Lower leg skin (tissue), 4 donors: ENCODE measurements at places on chromosomes 4 and X. TPM values are rescaled to one million over a fixed set of nuclear protein-coding genes. Genes with fewer than 3 reads are reported as not detected.

The DSPP gene
- not detected for total RNA-seq

The CXXC4 gene
- total RNA-seq, result 0.74 TPM

The RAP2C gene
- total RNA-seq, result 13.1 TPM

The MAGED4B gene
- total RNA-seq, result 1.6 TPM

- DNase-seq, result no peak
Measured at GRCh38 chrX:13180807-13181206, 136.4 kb upstream of the FAM9C start.

DNA sequence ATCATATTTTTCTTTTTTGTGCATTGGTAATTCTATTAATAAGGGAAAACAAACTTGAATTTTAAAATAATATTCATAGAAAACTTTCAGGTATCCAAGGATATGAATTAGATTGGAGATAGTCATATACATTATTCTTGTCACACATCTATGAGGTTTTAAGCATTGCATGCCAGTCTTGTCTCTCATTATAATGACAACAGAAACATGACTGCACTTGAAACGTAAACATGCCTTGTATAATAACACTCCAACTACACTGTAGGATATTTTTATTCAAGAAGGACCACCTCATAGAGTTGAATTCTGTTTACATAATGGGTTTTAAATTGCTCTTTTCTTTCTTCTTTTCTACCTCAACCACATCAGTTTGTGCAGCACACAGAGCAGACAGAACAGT, 104.5 kb downstream of the DCAF8L2 start:
- no peak for DNase-seq

DNA sequence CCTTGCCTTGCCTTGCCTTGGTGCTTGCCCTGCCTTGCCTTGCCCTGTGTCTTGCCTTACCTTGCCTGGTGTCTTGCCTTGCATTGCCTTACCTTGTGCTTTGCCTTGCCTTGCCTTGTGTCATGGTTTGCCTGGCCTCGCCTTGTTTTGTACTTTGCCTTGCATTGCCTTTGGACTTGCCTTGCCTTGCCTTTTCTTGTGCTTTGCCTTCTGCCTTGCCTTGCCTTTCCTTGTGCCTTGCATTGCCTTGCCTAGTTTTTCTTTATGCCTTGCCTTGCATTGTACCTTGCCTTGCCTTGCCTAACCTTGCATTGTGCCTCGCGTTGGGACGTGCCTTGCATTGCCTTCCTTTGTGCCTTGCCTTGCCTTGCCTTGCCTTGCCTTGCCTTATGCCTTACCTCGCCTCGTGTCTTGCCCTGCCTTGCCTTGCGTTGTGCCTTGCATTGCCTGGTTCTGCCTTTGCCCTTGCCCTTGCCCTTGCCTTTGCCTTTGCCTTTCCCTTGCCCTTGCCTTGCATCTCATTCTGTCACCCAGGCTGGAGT, 82.8 kb downstream of the TAB3 start:
- DNase-seq, result peak; percentile 39

DNA sequence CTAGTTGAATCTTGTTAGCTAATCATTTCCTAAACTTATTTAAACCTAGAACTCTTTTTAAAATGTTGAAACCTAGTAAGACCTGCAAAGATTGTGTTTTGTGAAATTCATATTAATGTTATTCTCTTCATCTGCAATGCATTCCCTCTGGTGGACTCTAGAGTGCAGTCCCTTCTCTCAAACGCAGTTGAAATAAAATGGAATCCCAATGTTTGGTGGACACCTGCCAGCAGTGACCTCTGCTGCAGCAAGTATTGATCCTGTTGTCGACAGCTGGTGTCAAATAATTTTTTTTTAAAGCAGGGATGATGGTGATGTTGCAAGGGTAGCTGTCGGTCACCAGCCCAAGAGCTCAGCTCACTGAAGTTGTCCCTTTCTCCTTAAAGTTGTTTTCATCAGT, 492.0 kb downstream of the ZIC3 start:
- DNase-seq, result no peak

- no peak for DNase-seq
Measured at GRCh38 chr4:44186850-44187246, 261.8 kb downstream of the KCTD8 start.

DNA sequence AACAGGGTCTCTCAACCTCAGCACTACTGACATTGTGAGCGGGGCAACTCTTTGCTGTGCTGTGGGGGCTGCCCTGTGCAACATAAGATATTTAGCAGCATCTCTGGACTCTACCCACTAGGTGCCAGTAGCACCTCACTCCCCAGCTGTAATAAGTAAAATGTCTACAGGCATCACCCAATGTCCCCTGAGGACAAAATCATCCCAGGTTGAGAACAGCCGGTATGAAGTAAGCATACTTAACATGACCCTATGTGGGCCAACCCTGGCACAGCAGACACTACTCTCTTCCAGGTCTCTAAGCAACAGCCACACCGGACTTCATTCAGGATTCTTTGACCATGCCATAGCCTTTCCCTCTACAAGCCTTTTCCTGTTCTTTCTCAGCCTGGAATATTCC, 10.5 kb upstream of the MGST2 start:
- no peak for DNase-seq

DNA sequence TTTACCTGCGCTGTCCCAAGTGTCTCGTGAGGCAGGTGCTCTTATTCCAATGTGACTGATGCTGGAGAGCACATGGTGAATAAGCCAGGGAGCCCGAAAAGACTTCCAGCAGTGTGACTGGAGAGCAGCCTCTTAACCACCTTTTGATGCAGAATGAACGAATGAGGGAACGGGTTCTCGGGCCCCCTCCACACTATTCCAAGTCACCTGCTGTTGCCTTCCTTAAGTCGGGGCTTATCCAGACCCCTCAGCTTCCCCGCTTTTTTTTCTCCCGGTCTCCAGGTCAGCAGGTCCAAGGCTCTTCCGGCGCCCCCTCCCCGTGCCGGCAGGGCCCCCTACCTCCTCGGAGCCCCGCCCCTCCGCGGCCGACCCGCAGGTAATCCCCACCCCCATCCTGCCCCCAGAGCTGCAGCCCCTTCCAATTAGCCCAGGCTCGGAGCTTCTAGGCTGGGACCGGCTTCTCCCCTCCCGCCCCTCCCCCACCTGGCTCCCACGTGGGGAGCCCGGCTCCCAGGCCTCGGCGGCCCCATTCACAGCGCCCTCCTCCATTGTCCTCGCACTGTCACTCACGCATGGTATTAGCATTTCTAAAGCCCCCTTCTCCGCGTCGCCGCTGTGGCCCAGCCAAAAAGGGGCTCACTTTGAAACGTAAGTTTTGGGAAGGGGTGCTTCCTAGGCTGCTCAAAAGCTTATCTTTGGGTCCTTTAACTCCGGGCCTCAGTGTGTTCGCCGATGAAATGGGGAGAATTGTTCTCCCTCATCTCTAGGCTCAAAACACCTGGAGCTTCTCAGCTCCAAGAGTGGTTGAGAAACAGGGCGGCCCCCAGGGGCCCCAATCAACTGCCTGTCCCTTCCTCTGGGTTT, 56.2 kb upstream of the PJA1 start:
- no peak for DNase-seq

GRCh38 chrX:644304-645281, 14.0 kb downstream of the SHOX start:
- no peak for DNase-seq

DNA sequence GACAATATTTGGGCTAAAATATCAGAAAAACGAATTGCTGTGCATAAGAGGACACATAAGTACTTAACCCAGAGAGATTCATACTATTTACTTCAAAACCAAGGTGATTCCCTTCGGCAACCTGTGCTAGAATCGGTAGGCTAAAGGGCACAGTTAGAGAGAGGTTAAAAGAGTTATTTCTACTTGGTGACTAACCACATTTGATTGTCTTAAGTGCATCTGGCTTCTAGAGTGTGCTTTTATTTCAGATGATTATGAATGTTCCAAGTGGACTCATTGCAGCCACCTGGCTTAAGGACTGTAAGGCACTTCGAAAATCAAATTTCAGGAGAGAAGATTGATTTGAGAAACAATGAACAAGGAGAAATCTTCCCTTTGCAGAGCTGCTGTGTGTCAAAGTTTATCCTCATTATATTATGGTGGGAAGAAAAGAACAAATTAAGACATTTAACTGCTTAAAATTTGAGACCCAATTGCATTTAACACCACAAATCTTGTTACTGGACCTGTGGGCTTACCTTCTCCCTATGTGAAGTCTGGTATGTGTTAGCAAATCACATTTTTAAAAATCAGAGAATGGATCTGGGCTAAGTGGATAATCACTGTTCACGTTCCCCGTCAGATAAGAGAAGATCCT, 34.0 kb downstream of the PHOX2B start:
- DNase-seq, result no peak

- DNase-seq, result no peak
Measured at GRCh38 chr4:26482508-26483462, 7.5 kb downstream of the CCKAR start.

- no peak for DNase-seq
Measured at GRCh38 chr4:137599734-137600133, 67.4 kb upstream of the PCDH18 start.

DNA sequence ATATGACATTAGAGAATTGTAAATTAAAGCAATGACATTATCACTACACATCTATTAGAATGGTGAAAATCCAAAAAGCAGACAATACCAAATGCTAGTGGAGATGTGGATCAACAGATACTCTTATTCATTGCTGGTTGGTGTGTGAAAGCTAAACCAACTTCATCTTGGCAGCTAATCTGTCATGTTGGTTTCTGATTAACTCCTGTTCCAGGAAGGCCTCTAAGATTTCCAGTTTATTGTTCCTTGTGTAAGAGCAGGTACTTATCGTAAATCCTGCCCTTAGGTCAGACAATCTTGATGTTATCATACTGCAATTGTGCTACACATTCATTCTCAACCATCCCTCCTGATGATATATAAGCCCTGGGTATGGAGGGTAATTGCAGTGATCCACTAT, 809.0 kb upstream of the DIAPH2 start:
- no peak for DNase-seq

GRCh38 chr4:118005883-118006282, 28.4 kb upstream of the NDST3 start:
- DNase-seq, result no peak

- DNase-seq, result no peak
Measured at GRCh38 chr4:52750213-52750612, 1.0 kb downstream of the ERVMER34-1 start.

DNA sequence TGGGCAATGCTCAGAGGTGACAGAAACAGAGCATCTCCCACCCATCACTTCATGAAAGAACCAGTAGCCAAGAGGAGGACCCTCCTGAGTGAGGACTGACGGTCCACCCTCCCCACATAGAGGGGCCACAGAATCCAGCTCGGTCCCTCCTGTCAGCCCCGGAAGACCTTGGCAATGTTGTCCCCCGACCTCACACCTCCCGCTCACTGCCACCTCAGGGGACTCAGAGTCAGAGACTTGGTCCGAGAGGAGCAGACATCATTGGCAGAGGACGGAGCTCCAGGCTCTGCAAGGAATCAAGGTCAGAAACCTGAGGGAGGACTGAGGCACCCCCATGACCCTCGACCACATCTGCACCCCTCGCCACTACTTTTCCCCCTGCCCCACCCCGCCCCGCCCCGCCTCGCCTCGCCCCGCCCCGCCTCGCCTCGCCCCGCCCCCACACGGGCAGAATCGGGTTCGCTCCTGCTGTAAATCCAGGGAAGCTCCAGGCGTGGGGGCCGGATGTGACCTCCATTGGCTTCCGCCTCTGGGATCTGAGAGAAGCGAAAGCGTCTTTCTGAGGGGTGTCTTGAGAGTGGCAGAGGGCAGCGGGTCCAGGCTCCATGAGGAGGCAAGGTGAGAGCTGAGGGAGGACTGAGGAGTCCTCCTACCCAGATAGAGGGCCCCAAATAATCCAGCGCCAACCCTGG, at the start of gene MAGEA11:
MAGEA11 (plus strand) TSS at position 516 of the 692 bp plus-strand sequence. CDS start 1,100 bp downstream, outside the sequence.
- no peak for DNase-seq

DNA sequence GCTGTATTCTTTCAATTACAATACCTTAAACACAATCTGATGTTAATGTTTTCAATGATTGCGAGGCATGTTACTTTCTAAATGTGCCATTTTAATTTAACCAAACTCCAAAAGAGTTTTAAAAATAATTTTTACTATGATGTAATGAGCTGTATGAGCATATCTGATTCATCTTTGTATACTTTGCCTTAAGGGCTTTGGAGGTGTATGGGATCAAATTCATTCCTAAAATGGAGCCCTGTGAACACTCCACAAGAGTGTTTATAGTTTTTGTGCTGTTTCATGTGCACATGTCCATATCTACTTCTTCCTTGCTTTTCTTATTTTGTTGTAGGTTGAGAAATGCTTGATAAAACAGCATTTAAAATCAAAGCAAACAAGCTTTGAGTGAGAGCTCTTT, 82.4 kb downstream of the ATP10D start:
- no peak for DNase-seq

GRCh38 chr4:172962564-172963353, 205.9 kb upstream of the GALNT7 start:
- no peak for DNase-seq

DNA sequence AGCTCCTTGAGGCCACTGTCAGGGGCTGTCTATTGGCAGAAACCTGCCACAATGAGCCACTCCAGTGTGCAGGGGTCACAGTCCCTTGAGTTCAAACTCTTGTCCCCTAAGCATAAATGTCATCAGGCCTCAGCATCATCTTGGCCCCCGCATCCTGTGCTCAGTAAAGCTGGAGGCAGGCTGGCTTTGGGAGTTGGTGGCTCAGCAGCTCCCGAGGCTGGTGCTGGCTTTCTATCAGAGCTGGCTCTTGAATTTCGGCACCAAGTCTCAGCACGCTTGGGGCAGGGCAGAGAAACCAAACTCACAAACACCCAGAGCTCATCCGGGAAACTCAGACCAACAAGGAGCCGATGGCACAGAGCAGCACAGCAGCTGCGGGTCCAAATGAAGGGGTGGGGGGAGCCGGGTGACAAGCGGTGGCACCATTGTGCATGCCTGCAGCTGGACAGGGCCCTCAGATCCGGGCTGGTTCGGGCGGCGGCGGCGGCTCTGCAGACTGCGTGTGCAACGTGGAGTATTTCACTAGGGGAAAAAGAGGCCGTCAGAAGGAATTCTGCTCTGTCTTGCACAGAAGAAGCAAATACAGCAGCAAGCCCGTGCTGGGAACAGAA, 75.5 kb downstream of the MTMR1 start:
- peak; percentile 84 for DNase-seq

- no peak for DNase-seq
Measured at GRCh38 chrX:96098471-96098870, 586.2 kb upstream of the DIAPH2 start.

- no peak for DNase-seq
Measured at GRCh38 chr4:4591071-4591470, 49.2 kb upstream of the STX18 start.
